ENCODE measurements at places on chromosomes 16 and 17.

- peak; percentile 79 for DNase-seq
Observed at GRCh38 chr17:64491994-64492393, 4.9 kb downstream of the POLG2 start.

- DNase-seq: no peak
Observed at GRCh38 chr16:72458035-72458434, 286.1 kb upstream of the PMFBP1 start.

DNA sequence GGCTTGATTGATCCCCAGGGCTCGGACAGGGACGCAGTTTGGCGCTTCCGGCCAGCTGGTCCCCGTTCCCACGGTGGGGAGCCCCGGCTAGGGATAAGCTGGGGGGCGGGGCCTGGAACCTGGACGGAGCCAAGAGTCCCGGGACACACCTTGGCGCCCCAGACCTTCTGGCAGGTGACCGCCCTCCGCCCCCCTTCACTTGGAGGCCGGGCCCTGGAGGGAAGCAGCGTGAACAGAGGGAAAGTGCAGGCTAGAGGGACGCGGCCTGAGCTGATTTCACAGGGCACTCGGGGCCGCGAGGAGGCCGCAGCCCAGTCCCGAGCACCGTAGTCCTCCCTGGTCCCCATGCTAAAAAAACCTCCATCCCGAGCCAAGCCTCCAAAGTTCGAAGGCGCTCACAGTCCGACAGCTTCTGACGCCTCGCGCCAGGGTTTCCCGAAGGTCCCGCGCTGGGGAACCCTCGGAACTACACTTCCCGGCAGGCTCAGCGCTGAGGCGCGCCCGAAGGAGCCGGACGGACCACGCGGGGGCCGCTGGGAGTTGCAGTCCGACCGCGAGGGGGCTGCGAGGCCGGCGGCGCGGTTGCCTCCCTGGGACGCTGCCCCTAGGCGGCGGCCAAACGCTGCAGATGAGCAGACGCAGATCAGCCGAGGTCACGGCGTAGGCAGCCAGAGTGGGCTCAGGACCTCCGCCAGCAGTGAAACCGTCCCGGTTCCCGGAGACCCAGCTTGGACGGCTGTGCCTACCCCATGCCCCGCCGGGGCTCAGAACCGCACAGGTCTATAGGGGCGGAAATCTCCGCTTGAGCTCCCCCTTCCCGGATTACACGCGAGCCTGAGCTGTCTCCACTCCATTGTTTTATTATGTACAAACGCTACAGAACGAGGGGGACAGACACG is at the start of gene TBX6:
TSS of gene TBX6 (minus strand) at position 451 of the 899 bp plus-strand sequence. CDS start 731 bp downstream, outside the sequence.
- DNase-seq: peak; percentile 97

DNA sequence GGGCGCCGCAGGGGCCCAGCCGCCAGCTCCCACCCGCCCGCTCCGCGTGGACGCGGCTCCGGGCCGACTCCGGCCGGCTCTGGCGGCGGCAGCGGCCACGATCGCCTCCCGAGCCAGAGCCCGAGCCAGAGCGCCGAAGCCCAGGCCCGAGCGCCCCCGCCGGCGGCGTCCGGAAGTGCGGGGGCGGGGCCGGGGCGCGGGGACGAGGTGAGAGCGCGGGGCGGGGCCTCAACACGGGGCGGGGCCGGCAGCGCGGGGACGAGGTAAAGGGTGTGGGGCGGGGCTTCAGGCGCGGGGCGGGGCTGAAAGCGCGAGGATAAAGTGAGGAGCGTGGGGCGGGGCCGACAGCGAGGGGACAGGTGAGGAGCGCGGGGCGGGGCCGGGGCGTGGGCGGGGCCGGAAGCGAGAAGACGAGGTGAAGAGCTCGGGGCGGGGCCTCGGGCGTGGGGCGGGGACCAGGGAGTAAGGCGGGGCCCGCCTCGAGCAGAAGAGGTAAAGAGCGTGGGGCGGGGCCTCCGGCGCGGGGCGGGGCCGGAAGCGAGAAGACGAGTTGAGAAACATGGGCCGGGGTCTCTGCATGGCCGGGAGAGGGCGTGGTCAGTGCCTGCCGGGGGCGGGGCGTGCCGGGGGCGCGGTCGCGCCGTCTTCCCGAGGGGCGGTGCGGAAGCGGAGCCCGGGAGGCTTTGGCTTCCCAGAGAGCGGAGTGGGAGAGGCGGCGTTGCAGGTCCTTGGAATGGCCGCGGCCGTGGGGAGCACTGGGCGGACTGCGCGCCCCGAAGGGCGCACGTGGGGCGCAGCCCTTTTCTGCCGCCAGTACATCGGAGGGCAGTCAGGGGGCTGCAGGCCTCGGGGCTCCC is at the start of gene AXIN1:
TSS of gene AXIN1 (minus strand) at position 177 of the 857 bp plus-strand sequence. CDS start 5,698 bp downstream, outside the sequence.
- DNase-seq: peak; percentile 99
